ENCODE measurements at places on chromosomes 7 and 10.

- DNase-seq, result no peak
Observed at GRCh38 chr7:46015107-46015868, 94.2 kb upstream of the IGFBP3 start.

DNA sequence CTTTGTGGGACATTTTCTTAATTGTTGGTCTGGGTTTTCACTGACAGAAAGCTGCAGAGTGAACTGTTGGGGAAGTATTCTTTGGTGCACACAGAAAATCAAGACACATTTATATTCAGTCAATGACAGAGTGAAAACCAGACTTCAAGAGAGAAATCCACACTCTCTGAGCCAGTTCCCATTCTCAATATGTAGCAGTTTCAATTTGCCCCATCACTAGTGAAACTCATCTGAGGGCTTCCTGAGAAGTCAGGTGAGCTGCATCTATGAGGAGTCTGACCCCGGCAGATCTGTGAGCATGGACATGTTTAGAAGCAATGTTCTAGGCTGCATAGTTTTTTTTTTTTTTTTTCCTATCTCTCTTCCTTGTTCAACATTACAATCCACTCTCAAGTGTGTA is 163.7 kb upstream of the AHR start:
- DNase-seq, result no peak

GRCh38 chr10:123357421-123357930 is 203.3 kb downstream of the BUB3 start:
- no peak for DNase-seq

DNA sequence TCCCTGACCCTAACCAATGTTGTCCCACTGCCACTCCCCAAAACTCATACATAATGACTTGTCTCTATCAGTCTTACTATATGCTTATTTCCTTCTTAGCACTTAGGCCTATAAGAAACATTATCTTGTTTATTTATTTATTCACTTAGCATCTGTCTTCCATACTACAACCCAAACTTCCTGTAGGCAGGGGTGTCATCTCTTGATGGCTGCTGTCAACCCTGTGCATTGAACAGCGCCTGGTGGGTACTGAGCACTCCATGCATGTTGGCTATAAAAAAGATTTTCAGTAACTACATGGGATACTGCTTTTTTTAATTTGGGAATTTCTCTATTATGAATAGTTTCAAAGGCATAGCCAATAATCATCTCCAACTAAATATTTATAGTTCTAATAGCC is 46.7 kb downstream of the JAZF1 start:
- no peak for DNase-seq

GRCh38 chr10:43263551-43264343 is 3.1 kb downstream of the RASGEF1A start:
- peak; percentile 55 for DNase-seq

DNA sequence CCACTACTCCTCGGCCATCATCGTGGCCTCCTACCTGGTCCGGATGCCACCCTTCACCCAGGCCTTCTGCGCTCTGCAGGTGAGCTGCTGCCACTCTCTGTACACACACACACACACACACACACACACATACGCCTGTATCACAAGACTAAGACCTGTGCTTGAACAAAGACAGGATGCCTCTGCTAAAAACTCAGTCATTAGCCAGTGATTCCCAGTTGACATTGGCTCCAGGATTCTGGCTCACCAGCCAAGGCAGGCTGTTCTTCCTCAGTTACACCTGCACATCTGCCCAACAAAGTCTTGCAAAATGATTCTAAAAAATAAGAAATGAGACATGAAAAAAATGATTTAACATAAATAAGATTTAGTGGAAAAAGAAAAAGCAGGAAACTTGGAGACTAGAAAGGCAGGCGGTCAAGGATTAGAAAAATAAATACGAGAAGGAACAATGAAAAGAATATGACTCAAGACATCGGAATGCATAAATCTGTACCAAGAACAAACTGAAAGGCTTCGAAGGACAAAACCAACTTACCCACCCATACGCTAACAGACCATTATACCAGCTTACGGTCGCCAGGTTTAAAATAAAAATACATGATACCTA is 7.4 kb upstream of the LRRC18 start:
- DNase-seq, result no peak

DNA sequence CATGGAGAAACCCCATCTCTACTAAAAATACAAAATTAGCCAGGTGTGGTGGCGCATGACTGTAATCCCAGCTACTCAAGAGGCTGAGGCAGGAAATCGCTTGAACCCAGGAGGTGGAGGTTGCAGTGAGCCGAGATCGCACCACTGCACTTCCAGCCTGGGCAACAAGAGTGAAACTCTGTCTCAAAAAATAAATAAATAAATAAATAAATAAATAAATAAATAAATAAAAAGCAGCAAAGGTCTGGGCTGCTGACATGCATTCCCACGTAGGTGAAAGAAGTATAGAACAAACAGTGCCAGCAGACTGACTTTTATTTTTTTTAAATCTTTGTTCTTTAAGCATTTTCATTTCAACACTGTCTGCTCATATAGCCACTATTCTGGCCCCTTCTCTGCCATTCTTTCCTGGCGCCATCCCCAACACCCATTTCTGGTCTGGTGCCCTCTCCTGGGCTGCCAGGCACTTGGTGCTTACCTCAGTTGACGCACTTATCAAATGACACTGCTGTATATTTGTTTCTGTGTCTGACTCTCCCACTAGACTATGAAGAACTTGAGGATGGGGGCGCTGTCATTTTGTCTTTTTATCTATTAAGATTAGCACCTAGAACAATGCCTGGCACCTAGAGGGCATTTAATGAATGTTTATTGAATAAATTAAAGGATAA is 15.6 kb downstream of the FAM107B start:
- DNase-seq, result no peak

GRCh38 chr7:151940048-151940811 is 16.0 kb upstream of the GALNTL5 start:
- no peak for DNase-seq

- no peak for DNase-seq
Observed at GRCh38 chr10:101643546-101643945, 51.4 kb downstream of the FBXW4 start.

- DNase-seq, result no peak
Observed at GRCh38 chr7:8499128-8499527, 65.7 kb downstream of the NXPH1 start.

DNA sequence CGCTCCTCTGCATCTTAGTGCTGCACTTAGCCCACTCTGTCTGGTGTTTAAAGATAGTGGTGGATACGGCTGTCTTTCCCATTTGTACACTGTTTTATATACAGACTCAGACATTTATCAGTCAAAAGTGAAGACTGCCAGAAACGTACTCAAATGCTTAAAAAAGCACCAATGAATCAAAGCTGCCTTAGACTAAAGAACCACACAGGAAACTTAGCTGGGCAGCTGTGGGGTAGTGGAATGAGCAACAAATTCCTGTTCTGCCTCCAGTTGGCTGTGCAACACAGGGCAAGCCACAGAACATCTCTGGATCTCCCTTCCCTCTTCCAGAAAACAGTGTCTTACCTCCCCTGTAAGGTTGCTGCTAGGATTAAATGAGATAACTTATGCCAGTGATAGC is 76.0 kb downstream of the ATXN7L1 start:
- DNase-seq, result no peak

GRCh38 chr10:125823663-125824251 is 411 bp downstream of the BCCIP start:
- DNase-seq, result no peak

GRCh38 chr7:85285527-85285926 is 98.7 kb upstream of the SEMA3D start:
- no peak for DNase-seq

- no peak for DNase-seq
Observed at GRCh38 chr10:8840356-8840755, 785.9 kb downstream of the GATA3 start.

DNA sequence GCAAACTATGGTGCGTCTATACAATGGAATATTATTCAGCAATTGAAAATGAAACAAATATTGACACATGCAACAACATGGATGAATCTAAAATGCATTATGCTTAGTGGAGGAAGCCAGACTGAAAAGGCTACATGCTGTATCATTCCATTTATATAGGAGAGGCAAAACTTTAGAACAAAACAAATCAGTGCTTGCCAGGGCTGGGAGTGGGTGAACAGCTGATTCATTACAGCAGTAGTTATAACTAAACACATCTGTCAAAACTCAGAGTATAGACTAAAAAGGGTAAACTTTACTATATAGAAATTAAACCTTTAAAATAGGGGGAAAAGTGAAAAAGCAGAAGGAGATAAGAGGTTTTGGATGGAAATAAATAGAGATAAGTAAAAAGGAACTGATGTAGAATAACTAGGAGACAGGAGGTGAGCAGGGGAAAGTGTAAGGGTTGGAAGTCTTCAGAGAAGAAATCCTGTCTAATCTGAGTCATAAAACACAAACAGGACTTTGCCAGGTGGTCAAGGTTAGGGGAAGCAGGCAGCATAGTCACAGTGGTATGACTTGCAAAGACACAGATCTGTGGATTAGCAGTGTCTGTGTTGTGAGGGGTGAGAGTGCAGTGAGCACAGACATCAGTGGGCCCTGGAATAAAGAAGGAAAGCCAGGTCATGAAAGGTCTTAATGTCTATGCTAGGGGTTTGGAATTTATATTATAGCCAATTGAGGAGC is 349.8 kb downstream of the PHTF2 start:
- no peak for DNase-seq

DNA sequence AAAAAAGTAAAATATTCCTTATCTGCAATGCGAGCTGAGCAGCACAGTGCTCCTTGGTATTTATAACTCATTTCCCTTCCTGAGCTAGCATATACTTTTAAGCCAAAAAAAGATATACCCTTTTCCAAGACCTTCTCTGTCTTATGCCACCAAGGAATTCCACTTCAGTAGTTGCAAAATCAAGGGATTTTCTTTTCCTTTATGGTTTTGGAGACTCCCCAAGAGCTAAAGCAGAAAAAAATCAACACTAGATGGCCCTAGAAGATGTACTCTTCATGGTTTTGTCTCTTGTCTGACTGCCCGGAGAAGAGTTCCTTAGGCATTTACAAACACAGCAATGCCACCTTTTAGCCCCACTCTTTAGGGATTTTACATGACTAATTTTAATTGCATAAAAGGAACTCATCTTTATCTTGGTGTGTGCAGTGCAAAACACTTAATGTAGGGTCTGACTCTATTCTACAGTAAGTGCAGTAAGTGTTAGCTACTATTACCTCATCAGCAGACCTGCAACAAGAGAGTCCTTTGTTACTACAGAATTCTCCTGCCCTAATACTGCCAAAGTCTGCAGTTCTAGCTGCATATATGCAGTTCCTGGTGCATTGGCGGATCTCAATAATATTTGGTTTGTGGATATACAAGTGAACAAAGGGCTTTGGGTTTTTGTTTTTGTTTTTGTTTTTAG is 443.3 kb downstream of the GFRA1 start:
- DNase-seq, result no peak

DNA sequence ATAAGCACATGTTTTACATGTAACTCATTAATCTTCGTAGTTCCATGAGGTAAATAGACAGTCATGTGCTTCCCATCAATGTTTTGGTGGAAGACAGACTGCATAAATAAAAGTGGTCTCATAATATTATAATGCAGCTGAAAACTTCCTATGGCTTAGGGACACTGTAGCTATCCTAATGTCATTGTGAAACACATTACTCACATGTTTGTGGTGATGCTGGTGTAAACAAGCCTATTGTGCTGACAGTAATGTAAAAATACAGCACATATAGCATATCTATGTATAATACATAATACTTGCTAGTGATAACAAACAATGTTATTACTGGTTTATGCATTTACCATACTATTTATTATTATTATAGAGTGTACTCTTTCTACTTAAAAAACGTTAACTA is 37.2 kb upstream of the PLXDC2 start:
- no peak for DNase-seq

GRCh38 chr7:16063221-16063620 is 358.1 kb downstream of the CRPPA start:
- DNase-seq, result no peak

GRCh38 chr7:106369352-106369751 is 84.6 kb upstream of the NAMPT start:
- DNase-seq, result no peak

- DNase-seq, result peak; percentile 85
Observed at GRCh38 chr7:116671681-116672595, at the start of gene MET. TSS of gene MET (plus strand) at chr7:116672196. CDS start at chr7:116699085, 26,889 bp downstream.

GRCh38 chr7:45494885-45495284 is 79.3 kb upstream of the ADCY1 start:
- DNase-seq, result no peak

DNA sequence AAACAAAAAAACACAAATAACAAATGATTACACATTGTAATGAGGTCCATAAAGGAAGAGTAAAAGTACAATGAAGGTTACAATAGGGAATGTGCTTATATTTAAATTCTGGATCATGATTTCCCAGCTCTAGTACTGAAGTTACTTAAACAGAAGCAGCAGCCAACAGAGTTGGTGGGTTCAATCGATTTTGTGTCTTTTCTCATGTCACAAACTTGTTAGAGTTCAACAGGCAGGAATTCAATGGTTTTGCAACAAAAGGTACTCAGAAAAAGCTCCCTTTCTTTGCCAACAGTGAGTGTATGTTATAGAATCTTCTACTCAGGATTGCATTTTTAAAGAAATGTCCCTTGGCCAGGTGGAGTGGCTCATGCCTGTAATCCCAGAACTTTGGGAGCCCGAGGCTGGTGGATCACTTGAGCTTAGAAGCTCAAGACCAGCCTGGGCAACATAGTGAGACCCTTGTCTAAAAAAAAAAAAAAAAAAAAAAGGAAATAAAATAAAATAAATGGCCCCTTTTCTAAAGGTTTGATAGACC is 29.6 kb upstream of the IL6 start:
- no peak for DNase-seq

DNA sequence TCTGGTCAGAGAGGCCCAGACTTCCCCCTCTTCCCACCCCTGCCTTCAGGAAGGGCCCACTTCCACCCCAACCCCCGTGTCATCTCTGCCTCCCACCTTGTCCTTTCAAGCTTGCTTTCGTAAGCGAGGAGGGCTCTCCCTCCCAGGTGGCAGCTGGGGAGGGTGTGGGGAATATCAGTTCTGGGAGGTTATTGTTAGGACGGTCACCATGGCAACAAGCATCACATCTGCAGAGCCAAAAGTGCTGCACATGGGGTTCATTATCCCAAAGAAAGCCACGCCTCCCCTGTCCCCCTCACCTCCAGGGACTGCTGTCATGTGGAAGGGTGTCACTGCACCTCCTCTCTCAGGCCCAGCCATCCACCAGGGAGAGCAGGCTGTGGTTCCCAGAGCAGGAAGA is 2.6 kb upstream of the CAMK2B start:
- no peak for DNase-seq

DNA sequence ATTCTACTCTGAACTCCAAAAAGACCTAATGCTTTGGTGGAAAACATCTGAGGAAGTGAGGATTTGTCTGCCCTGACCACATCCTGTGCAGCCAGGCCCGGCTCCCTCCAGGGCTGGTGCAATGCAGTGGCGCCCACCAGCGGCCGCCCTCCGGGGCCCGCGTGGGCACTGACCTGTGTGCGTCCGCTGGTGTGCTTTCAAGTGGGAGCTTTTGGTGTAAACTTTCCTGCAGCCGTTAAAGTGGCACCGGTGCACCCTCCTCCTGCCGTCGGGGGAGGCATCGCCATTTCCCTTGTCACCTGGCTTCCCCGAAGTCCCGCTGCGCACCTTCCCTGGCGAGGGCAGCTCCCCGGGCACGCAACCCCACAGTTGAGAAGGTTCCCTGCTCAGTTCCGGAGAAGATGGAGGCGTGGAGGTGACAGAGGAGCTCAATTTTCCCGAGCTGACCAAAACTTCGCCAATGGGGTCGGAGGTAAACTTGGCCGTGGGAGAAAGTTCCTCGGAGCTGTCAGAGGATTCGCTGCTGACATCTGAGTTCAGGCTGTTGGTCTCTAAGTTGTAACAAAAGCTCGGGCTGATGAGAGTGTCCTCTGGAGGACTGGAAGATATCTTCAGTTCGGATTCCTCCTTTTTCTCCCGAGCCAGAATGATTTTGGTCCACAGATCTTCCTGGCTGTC is 3.4 kb downstream of the KLF6 start:
- no peak for DNase-seq
